Esophagus muscularis mucosa (tissue), 4 donors: ENCODE measurements at places on chromosomes 6 and 20. TPM values are rescaled to one million over a fixed set of nuclear protein-coding genes. Genes with fewer than 3 reads are reported as not detected.

AVP gene
- total RNA-seq, result not detected

TMEM74B gene
- 0.83 TPM for total RNA-seq

GRCh38 chr6:21634582-21634981, 41.0 kb downstream of the SOX4 start:
- no peaks in the 10 kb centered on the region for H3K27me3 ChIP-seq
- H3K4me1 ChIP-seq, result no peaks in the 10 kb centered on the region
- H3K4me3 ChIP-seq, result no peak overlapping the region
- H3K36me3 ChIP-seq, result no peaks in the 10 kb centered on the region
- no peak for DNase-seq
- no peak overlapping the region for H3K27ac ChIP-seq

OPN5 gene
- not detected for total RNA-seq

LKAAEAR1 gene
- total RNA-seq, result not detected

NCR2 gene
- not detected for total RNA-seq
